IMR-90 (cell line): ENCODE measurements at places on chromosomes 5 and 9. TPM values are rescaled to one million over a fixed set of nuclear protein-coding genes. Genes with fewer than 3 reads are reported as not detected.

PAX5 gene
- total RNA-seq = not detected in 2 replicates

PLCXD3 gene
- under 0.01 TPM in 2 replicates for total RNA-seq

STKLD1 gene
- total RNA-seq = 0.28 and 0.54 TPM in 2 replicates

SLC30A5 gene
- total RNA-seq = 34.8 and 63.3 TPM in 2 replicates

PCA3 gene
- total RNA-seq = not detected in 2 replicates

NME5 gene
- total RNA-seq = under 0.01 and 0.18 TPM in 2 replicates
